Midbrain (tissue), 1 donor: ENCODE measurements at places on chromosomes 12 and 14.

- no peak for DNase-seq
Measured at GRCh38 chr12:22355011-22355580, 20.6 kb upstream of the ST8SIA1 start.

- DNase-seq: no peak
Measured at GRCh38 chr12:31895449-31896150, 63.6 kb upstream of the RESF1 start.

DNA sequence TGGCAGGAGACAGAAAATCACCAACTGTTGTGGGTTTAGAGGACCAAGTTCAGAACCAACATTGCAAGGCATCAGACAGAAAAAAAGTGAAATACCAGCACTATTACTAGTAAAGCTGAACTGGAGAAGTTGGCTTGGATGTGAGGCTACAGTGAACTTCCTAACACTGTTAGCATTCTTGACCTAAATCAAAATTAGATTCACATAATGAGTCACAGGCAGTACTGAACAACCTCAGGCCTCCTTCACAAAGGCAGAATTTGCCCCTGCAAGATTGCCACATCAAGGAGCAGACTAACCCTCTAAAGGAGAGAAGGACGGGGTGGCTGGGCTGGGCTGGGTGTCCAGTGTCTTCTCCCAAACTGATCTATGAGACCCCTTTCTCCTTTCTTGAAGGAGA is 539.7 kb downstream of the SNAPC1 start:
- no peak for DNase-seq

DNA sequence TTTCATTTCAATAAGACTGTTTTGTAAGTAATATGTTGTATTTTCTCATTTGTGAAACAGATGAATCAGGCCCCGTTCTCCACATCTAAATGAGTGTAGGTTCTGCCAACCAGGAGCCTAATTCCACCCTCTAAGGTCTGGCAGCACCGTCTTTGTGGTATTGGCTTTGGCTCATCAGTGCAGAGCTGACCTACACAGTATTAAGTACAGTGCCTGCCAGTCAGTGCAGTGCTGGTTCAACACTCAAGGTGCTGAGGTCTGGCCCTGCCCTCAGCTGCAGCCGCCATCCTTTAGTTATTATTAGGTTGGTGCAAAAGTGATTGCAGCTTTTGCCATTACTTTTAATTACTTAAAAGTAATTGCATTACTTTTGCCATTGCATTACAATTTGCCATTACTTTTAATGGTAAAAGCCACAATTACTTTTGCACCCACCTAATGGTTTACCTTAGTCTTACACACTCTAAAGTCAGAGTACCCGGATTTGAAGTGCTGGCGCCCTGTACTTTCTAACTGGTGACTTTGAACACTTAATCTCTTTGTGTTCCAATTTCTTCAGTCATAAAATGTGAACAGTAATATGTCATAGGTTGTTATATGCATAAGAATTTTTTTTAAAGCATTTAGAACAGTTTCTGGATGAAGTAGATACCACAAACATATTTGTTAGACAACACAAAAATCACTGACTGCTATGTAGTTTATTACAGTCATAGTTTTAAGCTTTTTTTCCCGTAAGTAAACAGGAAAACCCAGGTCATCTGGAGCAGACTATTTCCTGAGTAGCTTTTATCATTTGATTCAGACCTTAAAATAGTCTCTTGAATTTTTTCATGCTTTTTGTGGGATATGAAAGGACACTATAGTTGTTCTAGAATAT is 99.5 kb downstream of the SYNE2 start:
- no peak for DNase-seq

GRCh38 chr12:105658389-105658788 is 327.9 kb downstream of the C12orf75 start:
- DNase-seq: no peak

- DNase-seq: no peak
Measured at GRCh38 chr12:462936-463705, 3.4 kb downstream of the B4GALNT3 start.

GRCh38 chr14:55500219-55500701 is 59.8 kb upstream of the TBPL2 start:
- DNase-seq: no peak

- DNase-seq: no peak
Measured at GRCh38 chr12:32821710-32822109, 66.0 kb upstream of the YARS2 start.

DNA sequence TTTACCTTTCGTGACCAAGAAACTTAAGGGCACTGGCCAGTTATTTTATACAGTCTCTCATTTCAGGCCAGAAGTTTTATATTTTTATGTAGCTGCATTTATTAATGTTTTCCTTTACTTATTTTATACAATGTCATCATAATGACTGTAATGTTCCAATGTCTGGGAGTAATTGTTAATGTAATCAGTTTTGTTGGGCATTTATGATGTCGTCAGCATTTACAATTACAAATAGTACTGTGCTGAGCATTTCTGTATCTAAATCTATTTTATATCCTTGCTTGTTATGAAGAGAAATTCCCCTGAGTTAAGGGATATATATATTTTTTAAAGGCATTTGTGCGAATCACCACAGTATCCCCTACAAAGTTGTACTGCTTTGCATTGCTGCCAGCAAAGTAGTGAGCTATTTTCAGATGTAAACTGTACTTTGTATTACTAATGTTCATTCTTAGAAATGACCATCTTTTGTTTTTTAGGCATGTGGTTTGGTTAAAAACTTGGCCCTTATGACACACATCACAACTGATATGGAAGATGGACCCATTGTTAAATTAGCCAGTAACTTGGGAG is 74.4 kb downstream of the POLR3B start:
- DNase-seq: no peak

DNA sequence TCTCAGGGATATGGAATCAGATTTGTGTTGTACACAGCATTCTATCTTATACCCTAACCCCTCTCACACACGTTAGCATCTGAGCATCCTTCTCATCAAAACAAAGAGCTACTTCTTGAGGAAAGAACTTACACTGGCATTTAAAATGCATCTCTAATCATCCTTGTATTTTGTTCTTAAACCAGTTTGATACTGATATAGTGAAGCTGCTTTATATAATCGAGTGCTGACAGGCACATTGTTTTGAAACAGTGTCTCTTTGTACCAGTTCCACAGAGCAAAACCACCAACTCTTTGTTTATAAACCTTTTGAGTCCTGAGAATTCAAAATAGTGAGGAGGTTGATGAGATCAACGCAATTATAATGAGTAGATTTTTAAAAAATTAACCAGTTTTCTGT is 8.8 kb downstream of the GPR33 start:
- peak; percentile 63 for DNase-seq

DNA sequence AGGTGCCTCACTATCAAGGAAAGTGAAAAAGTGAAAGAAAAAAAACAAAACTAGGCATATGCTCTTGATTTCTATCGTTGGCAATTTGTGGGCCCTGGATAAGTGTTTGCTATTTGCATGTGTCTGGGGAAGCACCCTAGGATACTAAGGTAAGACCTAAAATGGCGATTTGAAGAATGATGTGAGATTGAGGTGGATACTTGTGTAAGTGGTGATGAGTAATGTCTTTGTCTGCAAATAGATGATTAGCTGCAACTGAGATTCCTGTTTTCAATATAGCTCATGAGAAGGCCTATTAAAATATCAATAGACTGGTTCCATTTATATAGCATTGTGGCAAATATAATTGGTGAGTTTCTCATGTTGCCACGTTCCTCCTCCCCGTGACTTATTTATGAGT is 261.7 kb downstream of the NEDD1 start:
- DNase-seq: no peak

DNA sequence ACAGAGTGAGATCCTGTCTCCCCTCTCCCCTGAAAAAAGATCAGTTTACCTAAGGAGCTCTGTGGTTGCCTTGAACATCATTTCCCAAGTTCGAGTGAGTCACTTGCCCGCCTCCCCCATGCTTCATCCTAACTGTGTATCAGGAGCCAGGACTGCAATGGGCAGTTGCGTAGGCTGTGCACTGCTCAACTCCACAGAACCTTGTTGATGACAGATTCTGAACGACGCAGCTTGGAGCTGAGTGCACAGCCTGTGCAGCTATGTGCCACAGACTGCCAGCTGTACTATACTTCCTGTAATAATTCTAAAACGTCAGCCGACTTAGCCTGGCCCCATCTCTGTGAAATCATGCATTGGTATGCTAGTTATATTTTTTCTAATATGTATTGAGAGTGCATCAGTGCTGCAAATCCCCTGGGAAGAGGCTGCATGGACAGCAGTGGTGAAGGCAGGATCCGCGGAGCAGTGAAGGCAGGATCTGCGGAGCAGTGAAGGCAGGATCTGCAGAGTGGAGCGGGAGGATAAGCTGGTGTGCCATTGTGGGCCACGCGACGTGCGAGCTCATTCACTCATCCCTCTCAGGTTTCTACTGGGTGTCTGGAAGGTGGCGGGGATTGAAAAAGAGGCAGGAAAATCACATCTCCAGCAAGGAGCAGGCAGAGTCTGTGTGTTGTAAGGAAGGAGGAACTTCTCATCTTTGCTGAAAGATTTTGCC is 80.8 kb downstream of the GALNT9 start:
- DNase-seq: no peak

GRCh38 chr14:69242311-69243224 is 17.4 kb upstream of the GALNT16 start:
- peak; percentile 68 for DNase-seq

- DNase-seq: no peak
Measured at GRCh38 chr12:30188602-30189326, 405.0 kb upstream of the TMTC1 start.
